Foreskin keratinocyte (primary cell): ENCODE measurements at places on chromosomes 1 and 21. TPM values are rescaled to one million over a fixed set of nuclear protein-coding genes. Genes with fewer than 3 reads are reported as not detected.

Gene LRRC38
- polyA plus RNA-seq = not detected in 2 replicates

DNA sequence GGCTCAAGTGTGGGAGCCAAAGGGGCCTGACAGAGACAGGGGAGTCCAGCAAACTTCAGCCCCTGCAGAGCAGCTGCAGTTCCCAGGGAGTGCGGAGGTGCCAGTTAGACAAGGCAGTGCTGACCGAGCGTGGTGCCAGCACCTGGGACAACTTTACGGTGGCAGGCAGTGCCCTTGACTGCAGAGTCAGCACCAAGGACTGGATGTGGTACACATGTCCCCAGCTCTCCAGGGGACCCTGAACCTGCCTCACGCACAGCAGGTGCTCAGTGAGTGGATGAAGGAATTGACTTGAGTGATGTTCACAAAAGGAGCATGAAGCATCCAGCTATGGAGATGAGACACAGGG lies 296.5 kb downstream of the SIPA1L2 start:
- no peak for DNase-seq

Gene AVPR1B
- polyA plus RNA-seq = not detected in 2 replicates

Gene OVAAL
- not detected in 2 replicates for polyA plus RNA-seq

DNA sequence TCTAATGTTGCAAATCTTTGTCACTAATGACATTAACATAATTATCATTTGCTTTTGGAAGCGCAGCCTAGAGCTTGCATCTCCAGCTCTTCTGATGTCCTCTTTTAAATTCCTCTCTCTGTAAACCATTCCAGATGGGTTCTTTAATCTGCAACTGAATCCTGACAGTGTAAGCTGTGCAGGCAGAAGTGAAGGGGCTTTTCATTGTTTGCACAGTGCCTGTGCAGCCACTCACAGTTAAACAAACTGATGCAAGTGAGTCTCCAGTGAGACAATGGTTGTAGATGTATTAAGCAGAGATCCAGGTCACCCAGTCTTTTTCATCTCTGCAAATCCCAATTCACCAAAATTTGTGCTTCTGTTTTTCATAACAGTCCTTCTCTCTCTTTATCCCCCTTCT lies 22.5 kb upstream of the FCRL5 start:
- DNase-seq = no peak

GRCh38 chr1:117392771-117393170 lies 25.5 kb downstream of the MAN1A2 start:
- no peak for DNase-seq

Gene CHIT1
- not detected in 2 replicates for polyA plus RNA-seq

Gene RHCE
- polyA plus RNA-seq = 0.12 TPM in 1 of 2 replicates, not detected in the other

DNA sequence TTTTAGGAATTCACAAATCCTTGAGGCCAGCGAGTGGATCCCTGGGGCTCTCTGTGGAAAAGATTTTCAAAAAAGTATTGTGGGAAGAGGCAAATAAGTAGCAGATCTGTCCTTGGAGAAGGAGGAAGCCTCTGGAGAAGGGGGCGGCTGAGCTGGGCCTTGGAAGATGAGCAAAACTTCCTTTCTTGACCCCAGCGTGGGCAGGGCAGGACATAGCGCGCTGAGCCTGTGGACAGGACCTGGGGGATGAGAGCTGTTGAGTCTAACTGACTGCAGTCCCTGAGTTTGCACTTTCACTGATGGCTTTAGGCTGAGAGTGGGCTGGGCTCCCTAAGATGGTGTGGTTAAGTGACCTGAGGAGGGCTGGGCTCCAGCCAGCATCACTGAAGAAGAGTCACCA lies 170.2 kb upstream of the GALNT2 start:
- DNase-seq = no peak

Gene PTPRU
- polyA plus RNA-seq = 8.6 and 9.4 TPM in 2 replicates

DNA sequence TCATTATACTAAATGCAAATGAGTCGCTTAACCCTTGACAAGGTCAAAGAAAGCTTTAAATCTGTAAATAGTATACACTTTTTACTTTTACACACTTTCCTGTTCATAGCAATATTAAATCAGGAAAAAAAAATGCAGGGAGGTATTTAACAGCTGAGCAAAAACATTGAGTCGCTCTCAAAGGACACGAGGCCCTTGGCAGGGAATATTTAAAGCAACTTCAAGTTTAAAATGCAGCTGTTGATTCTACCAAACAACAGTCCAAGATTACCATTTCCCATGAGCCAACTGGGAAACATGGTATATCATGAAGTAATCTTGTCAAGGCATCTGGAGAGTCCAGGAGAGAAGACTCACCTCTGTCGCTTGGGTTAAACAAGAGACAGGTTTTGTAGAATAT lies 62.7 kb downstream of the CAPN2 start:
- DNase-seq = no peak

- DNase-seq = no peak
Measured at GRCh38 chr1:236997361-236997760, 6.9 kb downstream of the MT1HL1 start.

DNA sequence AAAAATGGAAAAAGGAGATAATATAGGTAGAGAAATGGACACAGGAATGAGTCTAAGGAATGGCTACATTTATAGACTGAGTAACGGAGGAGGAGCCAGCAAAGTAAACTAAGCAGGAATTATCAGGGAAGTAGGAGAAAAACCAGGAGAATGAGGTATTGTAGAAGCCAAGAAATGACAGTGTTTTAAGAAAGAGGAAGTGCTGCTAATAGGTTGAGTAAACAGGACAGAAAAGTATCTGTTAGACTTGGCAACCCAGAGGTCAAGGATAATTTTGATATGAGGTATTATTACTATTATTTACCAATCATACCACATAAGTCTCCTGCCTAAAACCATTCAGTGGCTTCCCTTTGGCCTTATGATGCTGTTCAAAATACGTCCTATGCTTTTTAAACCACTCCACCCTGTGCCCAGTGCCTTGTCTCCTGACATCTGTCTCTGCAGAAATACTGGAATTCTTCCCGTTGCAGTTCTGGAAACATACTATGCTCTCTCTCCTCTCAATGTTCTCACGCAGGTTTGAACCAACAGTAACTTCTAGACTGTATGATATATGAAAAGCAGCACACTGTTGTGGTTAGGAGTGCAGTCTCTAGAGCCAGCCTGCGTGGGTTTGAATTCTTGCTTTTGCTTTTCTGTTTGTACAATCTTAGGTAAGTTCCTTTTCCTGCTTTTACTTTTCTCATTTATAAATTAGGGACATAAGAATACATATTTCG lies 24.6 kb upstream of the NEK7 start:
- no peak for DNase-seq

DNA sequence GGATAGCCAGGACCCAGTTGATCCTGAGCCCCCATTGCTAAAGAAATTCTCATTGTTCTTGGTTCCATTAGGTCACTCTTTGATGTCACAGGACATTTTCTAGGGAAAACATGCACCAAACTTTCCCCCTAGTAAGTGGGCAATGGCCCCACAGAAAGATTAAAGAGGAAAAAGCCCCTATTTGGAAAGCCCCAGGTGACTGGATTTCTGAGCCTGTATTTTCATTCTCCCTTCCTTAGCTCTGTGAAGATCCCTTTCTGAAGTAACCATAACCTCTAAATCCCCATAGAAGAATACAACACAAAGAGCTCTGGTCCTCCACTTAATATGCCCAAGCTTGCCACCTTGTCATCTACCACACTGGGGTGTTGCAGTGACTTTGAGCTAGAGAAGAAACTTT lies 232.3 kb upstream of the FGGY start:
- no peak for DNase-seq

Gene HSF2BP
- 3.4 and 4.2 TPM in 2 replicates for polyA plus RNA-seq

- DNase-seq = no peak
Measured at GRCh38 chr1:216596281-216596862, 126.9 kb downstream of the ESRRG start.

Gene FCRL4
- not detected in 2 replicates for polyA plus RNA-seq

DNA sequence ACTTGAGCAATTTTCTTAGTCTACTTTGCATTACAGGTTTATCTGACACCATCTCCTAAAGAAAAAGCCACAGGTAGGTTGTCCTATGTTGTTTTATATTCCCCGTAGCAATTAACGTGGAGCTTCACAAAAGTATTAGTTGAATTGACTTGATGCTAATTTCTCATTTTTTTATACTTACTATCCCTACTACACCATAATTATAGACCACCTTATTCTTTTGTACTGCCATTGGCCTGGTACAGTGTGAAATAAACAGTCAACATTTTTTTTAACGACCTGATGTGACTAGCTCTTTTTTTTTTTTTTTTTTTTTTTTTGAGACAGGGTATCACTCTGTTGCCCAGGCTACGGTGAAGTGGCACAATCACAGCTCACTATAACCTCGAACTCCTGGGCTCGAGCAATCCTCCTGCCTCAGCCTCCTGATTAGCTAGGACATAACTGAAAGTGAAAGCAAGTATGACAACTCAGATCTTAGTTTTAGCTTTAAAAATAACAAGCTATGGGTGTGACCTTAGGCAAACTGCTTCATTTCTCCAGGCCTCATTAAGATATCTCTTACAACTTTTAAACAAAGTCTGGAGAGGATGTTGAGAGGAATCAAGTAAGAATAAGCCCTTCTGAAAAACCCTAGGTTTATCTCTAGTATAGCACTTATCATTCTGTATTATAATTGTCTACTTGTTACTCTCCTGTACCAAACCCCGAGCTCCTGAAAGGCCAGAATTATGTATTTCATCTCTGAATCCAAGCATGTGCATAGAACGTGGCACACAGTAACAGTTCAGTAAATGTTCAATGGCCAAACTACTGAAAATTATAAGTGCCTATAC lies 49.5 kb downstream of the LUZP1 start:
- no peak for DNase-seq

GRCh38 chr1:189616893-189617292 lies 860.8 kb downstream of the BRINP3 start:
- DNase-seq = peak; percentile 66

- no peak for DNase-seq
Measured at GRCh38 chr1:31234870-31235269, 4.8 kb downstream of the NKAIN1 start.

DNA sequence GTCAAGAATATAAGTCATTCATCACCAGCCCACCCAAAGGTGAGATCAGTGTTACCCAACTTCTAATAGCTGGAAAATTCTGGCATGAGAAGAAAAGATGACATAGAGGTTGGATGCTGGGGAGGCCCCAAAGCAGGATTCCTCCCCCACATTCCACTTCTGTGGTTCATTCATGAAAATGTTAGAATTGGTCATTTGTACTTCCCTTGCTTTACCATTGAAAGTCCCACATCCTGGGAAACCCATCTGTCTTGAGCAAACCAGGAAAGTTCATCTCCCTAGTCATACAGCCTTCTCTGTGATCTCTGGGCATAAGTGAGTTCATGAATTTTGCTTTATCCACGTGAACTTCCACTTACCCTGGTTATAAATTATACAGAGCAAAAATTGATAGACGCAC lies 66.8 kb downstream of the SERINC2 start:
- peak; percentile 43 for DNase-seq

DNA sequence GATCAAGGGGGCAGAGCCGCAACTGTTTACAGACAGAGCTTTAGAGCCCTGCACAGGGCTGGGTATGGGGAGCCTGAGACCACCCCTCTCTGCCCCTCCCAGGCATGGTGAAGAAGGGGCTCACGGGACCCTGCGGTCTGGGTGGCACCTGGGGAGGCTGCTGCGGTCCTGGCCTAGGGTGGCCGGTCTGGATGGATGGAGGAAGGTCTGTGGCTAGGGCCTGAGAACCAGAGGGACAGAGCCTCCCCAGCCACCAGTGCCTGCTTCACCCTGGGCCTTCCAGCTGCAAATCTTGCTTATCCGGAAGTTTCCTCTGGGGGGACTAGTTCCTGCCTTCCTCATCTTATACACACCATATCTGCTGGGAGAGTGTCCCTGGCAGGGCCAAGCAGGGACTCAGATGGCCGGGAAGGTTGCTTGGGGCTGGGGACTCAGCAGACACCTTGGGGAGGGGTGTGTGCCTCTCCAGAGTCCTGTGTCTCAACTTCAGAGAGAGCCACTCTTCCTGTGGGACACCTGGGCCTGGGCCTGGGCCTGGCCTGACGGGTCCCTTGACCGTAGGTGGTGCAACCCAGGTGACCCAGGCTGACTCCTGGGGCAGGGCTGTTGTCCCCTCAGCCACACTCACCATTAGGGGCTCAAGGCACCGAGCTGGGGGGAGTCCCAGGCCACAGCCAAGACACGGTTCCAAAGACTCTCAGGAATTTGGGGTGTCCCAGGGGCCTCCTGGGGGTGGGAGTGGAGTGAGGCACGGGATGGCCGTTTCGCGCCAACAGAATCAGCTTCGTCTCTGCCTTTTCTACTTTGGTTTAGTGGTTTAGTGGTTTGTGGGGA lies 52.0 kb upstream of the ACTRT2 start:
- DNase-seq = no peak

DNA sequence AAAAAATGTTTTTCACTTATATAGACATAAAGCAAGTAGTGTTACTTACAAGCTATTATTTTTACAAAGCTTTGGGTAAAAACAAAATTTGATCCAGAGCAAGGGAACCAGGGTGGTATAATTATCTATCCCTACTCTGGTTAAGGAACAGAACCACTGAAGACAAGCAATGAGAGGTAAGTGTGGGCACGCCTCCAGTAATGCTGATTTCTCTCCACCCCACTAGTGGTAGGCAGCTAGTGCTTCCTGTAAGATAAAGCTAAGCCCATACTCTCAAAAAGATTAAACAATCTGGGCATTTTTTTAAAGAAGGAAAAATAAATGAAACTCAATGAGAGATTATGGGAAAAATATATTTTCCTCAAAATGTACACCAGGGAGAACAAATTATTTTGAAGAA lies 22.1 kb downstream of the TFB2M start:
- no peak for DNase-seq

Gene CD1D
- 3.7 and 3.8 TPM in 2 replicates for polyA plus RNA-seq

Gene CYP4A11
- polyA plus RNA-seq = not detected in 2 replicates

GRCh38 chr21:45373991-45374816 lies 30.8 kb upstream of the COL18A1 start:
- no peak for DNase-seq

- no peak for DNase-seq
Measured at GRCh38 chr1:111596499-111596898, 23.1 kb upstream of the RAP1A start.

DNA sequence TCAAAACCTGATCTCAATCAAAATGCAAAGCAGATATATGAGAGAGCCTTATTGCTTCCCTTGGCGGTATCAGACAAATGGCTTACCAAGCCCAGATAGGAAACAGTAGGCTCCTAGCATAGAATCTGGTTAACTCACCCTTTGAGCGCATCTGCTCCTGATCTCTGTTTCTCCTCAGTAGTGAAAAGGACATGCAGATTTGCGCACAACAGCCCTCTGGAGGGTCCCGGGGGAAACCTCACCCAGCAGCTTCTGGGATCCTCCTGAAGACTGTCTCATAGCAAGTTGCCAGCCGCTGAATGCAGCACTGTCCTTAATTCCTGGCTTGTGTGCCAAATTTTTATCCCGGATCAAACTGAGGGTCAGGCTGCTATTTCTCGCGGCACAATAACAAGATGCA lies 192.2 kb downstream of the FASLG start:
- no peak for DNase-seq

Gene RIMS3
- 0.51 and 0.67 TPM in 2 replicates for polyA plus RNA-seq

- no peak for DNase-seq
Measured at GRCh38 chr1:200749090-200749489, 10.4 kb downstream of the CAMSAP2 start.

- peak; percentile 32 for DNase-seq
Measured at GRCh38 chr21:42514883-42515228, 1.2 kb downstream of the SLC37A1 start.

GRCh38 chr21:39434950-39435349 lies 10.6 kb downstream of the LCA5L start:
- no peak for DNase-seq
